GM23338 (cell line): ENCODE measurements at places on chromosomes 16 and 17.

GRCh38 chr16:50816901-50817555 is 75.1 kb downstream of the CYLD start:
- no peaks in the 10 kb centered on the region for H3K4me1 ChIP-seq
- no peak overlapping the region for H3K4me3 ChIP-seq
- H3K36me3 ChIP-seq: no peaks in the 10 kb centered on the region
- no peaks in the 10 kb centered on the region for H3K27me3 ChIP-seq
- DNase-seq: no peak

- peak; percentile 74 for DNase-seq
- H3K4me3 ChIP-seq: no peak overlapping the region
- H3K36me3 ChIP-seq: no peaks in the 10 kb centered on the region
- H3K27ac ChIP-seq: no peak overlapping the region
These were observed 176.2 kb upstream of the FAM20A start for GRCh38 chr17:68777243-68777855.

DNA sequence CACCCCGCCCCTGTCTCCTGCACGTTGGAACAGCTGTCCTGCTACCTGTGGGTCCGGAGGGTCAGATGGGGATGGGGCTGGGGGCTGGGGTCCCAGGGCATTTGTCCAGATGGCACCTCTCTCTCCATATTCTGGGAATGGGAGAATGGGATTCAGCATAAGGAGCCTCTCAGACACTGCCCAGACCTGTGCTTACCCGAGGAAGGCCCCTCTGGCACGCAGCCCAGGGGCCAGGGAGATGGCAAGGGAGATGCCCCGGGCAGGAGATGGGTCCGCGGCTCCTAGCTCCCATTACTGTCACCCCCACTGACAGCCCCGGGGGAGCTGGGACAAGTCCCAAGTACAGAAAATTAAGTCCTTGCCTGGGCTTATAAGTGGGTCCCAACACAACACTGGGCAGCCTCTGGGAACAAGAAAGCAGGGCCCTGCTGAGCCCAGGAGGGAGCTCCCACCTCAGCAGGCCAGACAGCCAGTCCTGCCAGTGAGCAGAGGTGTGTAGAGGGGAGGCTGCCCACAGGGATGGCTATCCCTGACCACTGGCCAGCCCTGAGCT is 1.8 kb downstream of the VASN start:
- H3K4me1 ChIP-seq: peaks cover 56% of the 10 kb centered on the region
- H3K27ac ChIP-seq: peak overlapping the region; percentile 79; the same call in 1 of the 2 replicates
- peaks cover 3% of the 10 kb centered on the region; the same call in 1 of the 2 replicates for H3K27me3 ChIP-seq
- H3K4me3 ChIP-seq: peak overlapping the region; percentile 73
- DNase-seq: no peak

DNA sequence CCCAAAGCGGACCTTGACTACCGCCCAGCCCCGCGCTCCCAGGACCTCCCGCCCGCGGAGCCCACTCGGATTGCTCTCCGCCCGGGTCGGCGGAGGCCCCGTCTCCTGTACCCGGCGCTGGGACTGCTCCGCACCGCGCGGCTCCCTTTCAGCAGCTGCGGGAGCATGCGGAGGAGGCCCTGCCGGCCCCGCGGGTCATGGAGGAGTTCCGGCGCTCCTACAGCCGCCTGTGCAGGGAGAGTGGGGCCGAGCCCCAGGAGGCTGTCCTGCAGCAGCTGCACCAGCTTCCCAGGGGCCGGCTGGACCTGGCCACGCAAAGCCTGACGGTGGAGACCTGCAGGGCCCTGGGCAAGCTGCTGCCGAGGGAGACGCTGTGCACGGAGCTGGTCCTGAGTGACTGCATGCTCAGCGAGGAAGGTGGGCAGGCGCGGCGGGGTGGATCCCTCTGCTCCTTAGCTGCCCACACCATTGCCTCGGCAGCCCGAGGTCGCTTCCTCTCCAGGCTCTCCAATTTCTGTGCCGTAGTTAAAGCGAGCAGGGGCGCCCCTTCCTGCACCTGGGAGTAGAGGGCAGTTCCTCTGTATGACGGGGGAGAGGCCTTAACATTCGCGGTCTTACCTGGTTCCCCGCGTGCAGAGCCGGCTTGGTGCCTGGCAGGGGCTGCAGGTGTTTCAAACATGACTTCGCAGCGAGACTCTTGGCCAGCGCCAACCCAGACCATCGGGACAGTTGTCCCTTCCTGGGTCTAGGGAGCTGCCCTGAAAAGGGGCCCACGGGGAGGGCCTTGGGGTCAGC is 539 bp downstream of the LRRC45 start:
- H3K36me3 ChIP-seq: no peaks in the 10 kb centered on the region
- peaks cover 5% of the 10 kb centered on the region; the same call in 1 of the 2 replicates for H3K4me1 ChIP-seq
- DNase-seq: peak; percentile 69
- peak overlapping the region; percentile 89 for H3K4me3 ChIP-seq

- H3K36me3 ChIP-seq: no peaks in the 10 kb centered on the region
- H3K4me1 ChIP-seq: 0 out of 2 replicates have a peak, but pooled peaks cover 5% of the 10 kb centered on the region
- no peak overlapping the region for H3K27ac ChIP-seq
These were observed 7.9 kb downstream of the PNPO start for GRCh38 chr17:47949197-47949759.

DNA sequence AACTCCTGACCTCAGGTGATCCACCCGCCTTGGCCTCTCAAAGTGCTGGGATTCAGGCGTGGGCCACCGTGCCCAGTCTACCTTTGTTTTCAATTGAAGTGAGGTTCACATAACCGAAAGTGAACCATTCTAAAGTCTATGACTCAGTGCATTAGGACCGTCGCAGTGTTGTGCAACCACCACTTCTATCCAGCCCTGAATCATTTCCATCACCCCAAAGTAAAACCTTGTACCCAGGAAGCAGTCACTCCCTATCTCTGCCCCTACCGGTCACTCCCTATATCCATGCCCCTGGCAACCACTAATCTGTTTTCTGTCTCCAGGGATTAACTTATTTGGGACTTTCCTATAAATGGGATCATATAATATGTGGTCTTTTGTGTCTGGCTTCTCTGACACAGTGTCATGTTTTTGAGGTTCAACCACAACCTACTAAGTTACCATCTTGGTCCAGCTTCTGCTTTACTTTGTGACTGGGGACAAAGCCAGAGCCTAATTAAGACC is 28.3 kb upstream of the CDC42EP4 start:
- peaks cover 35% of the 10 kb centered on the region for H3K4me1 ChIP-seq
- no peak for DNase-seq
- H3K27ac ChIP-seq: no peak overlapping the region
- no peaks in the 10 kb centered on the region for H3K27me3 ChIP-seq
- H3K4me3 ChIP-seq: no peak overlapping the region
